ENCODE measurements at places on chromosomes 2 and 18. TPM values are rescaled to one million over a fixed set of nuclear protein-coding genes. Genes with fewer than 3 reads are reported as not detected.
A peak's percentile ranks its signal among the peaks of the same experiment; 100 is the strongest.

GRCh38 chr2:49719241-49719640, 564.9 kb upstream of the FSHR start:
- no peak overlapping the region for H3K27ac ChIP-seq
- no peaks in the 10 kb centered on the region for H3K36me3 ChIP-seq
- no peaks in the 10 kb centered on the region for H3K4me1 ChIP-seq
- DNase-seq, result no peak

GRCh38 chr2:239047420-239047819, 199.5 kb downstream of the TWIST2 start:
- no peaks in the 10 kb centered on the region for H3K27me3 ChIP-seq
- H3K36me3 ChIP-seq, result no peaks in the 10 kb centered on the region
- no peak overlapping the region for H3K4me3 ChIP-seq
- no peaks in the 10 kb centered on the region for H3K4me1 ChIP-seq
- DNase-seq, result no peak

DNA sequence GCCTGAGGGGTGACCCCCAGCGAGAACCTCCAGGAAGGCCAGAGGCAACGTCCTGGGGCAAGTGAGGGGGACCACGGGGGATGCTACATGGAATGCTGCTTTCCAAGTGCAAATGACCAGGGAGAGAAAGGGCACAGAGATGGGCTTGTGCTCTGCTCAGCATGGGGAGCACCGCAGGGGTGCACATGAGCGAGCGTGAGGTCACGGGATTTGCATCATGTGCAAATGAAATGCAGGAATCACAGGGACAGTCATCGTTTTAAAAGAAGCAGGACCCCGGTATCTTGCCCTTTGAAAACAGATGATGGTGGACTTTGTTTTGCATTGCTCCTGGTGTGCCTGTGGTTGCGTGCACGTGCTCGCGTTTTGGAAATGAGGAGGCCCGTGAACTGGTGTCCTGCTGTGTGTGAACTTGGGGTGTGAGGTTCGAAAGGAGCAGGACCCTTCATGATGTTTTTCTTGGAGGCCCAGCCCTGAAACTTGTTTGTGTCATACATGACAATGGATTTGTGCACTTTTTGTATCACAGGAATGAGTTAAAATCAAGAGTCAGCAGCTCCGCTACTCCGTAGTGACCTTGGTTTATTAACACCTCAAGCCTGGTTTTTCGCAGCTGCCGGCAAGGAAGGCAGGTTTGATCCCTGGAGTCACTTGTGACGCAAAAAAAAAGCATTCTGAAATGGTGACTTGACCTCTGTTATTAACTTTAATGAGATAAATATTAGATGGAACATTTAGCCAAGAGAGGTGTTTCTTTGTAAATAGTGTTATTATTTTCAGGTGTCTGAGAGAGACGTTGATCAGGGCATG, 234.5 kb downstream of the LDLRAD4 start:
- H3K36me3 ChIP-seq, result no peaks in the 10 kb centered on the region
- H3K27ac ChIP-seq, result no peak overlapping the region
- no peak for DNase-seq

DNA sequence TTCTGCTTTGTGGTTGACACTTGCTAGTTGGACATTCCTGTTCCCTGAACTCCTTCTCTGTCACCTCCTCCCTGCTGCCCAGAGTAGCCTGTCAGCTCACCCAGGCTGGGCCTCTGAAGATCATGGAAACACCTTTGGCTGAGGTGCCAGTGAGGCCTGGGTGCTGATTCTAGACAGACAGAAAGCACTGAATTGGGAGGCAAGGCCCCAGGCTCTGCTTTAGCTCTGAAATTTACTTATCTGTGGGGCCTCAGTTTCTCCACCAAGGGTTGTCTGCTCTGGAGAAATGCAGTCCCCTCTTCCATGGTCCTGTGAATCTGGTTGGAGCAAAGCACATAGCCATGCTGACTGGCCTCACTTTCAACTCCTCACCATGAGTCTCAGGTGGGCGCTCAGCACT, 104.6 kb upstream of the SIX3 start:
- no peak for DNase-seq
- H3K36me3 ChIP-seq, result no peaks in the 10 kb centered on the region
- H3K27ac ChIP-seq, result no peak overlapping the region
- H3K27me3 ChIP-seq, result no peaks in the 10 kb centered on the region
- H3K4me3 ChIP-seq, result no peak overlapping the region

- H3K27ac ChIP-seq, result no peak overlapping the region
- H3K36me3 ChIP-seq, result no peaks in the 10 kb centered on the region
- no peaks in the 10 kb centered on the region for H3K4me1 ChIP-seq
- DNase-seq, result no peak
- no peak overlapping the region for H3K4me3 ChIP-seq
These were observed 403.3 kb upstream of the CDH20 start for GRCh38 chr18:60929966-60930365.

DNA sequence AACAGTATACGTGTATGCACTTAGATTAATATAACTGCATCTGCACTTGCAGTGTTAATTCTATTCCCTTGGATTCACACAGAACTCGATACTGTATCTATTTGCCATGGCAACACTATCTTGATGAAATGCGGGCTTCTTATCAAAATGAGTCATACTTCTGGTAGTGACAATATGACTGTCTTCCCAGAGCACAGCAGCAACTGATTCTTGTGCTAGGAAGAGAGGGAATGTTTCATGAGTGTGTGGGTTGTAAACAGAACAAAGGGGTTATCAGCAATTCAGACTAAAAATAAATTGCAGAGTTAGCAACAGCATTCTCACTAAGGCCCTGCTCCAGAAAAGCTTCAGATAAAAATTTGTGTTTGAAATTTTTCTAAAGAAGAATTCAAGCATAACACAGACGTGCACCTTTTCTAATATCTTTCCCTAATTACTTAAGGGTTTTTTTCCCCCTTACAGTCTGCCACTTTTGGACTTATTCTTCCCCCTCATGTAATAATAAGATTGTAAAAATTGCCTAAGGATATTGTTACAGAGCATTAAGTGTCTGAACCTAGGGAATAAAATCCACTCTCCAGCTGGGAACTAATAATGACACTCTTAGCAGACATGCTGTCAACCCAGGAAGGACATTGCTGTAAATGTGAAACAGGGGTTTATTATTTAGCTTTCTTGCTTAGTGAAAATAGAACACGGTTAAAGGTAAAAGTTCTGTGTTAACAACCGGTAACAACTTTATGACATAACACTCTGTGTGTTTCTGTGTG, 99.9 kb upstream of the SLC38A11 start:
- no peak overlapping the region for H3K27ac ChIP-seq
- H3K36me3 ChIP-seq, result no peaks in the 10 kb centered on the region
- H3K27me3 ChIP-seq, result no peaks in the 10 kb centered on the region
- no peaks in the 10 kb centered on the region for H3K4me1 ChIP-seq
- no peak for DNase-seq
- no peak overlapping the region for H3K4me3 ChIP-seq

DNA sequence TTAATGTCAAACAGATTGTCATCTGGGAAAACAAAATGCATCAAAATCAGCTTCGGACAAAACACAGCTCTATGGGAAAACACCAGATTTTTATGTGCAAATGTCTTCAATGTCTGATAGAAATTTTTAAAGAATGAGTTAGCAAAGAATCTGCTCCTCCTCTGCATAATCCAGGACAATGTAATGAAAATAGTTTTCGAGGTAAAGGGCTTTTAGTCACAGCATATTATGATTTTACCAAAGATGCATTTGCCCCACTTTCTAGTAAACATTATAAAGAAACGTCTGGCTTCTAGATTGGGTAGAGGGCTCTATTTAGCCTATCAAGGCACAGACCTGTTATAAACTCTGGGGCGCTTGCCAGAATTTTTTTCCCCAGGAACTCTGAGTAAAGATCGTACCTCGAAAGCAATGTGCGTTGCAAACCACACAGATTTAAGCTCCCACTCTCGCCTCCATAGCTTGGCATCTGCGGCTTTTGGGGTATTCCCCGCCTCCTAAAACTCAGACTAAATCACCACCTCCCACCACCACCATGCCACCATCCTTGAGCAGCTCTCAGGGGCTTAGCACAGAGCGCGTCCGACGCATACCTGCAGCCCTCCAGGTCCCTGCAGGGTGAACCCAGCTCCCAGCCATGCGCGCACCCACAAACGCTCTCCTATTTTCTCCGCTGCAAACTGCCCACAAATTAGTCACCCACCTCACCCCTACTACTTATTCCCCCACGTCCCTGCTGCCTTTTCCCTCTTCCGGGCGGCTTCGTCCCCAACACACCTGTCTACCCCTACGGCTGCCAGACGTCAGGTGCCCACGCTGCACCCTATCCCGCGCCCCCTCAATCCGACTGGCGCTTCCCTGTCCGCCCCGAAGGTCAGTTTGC, 829 bp downstream of the ACVR1C start:
- no peak overlapping the region for H3K27ac ChIP-seq
- no peaks in the 10 kb centered on the region for H3K27me3 ChIP-seq
- H3K36me3 ChIP-seq, result no peaks in the 10 kb centered on the region
- no peak for DNase-seq

DNA sequence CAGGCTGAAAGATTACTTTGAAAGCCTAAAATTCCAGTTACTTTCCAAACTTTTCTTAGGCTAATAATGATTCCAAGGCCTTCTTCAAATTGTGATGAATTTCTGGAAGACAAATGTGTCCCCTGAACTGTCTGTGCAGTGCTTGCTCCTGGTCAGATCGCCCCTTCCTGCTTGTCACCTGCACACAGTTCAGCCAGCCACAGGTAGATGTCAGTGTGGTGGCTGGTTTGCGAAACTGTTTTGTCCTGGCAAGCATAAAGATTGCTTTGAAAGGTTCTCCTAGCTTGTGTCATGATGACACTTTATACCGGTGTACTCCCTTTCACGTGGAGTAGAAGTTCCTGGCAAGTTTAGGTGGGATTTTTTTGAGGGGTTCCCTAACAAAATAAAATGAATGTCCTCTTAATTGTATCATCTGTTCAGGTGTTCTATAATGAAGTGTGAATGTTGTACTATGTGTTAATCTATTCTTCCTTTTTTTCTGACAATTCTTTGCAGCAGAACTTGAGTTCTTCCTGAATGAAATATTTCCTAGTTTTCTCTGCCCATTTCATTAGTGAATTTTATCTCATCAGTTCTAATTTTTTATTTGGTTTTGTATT, 298.8 kb downstream of the ZNF407 start:
- no peaks in the 10 kb centered on the region for H3K36me3 ChIP-seq
- H3K4me3 ChIP-seq, result no peak overlapping the region
- peak; percentile 49 for DNase-seq
- H3K27ac ChIP-seq, result no peak overlapping the region

GRCh38 chr18:35345460-35345921, 1.3 kb upstream of the ZNF24 start:
- H3K36me3 ChIP-seq, result no peaks in the 10 kb centered on the region
- H3K4me3 ChIP-seq, result no peak overlapping the region
- no peaks in the 10 kb centered on the region for H3K27me3 ChIP-seq
- no peak for DNase-seq
- peak overlapping the region; percentile 99 for H3K27ac ChIP-seq
- peaks cover 17% of the 10 kb centered on the region for H3K4me1 ChIP-seq

- no peak overlapping the region for H3K4me3 ChIP-seq
- DNase-seq, result no peak
- H3K27me3 ChIP-seq, result no peaks in the 10 kb centered on the region
- no peaks in the 10 kb centered on the region for H3K4me1 ChIP-seq
These were observed 44.5 kb downstream of the SH3RF3 start for GRCh38 chr2:109173311-109174171.

The RAD51AP2 gene
- total RNA-seq, result not detected

The NEU2 gene
- total RNA-seq, result not detected

The KLHL14 gene
- not detected for total RNA-seq

The TRMT61B gene
- total RNA-seq, result 6.4 TPM

The NEB gene
- 1.4 TPM for total RNA-seq
